ENCODE measurements at places on chromosomes 4 and X.
A peak's percentile ranks its signal among the peaks of the same experiment; 100 is the strongest.

GRCh38 chr4:83852085-83852451, 316.2 kb downstream of the GPAT3 start:
- no peak for DNase-seq

DNA sequence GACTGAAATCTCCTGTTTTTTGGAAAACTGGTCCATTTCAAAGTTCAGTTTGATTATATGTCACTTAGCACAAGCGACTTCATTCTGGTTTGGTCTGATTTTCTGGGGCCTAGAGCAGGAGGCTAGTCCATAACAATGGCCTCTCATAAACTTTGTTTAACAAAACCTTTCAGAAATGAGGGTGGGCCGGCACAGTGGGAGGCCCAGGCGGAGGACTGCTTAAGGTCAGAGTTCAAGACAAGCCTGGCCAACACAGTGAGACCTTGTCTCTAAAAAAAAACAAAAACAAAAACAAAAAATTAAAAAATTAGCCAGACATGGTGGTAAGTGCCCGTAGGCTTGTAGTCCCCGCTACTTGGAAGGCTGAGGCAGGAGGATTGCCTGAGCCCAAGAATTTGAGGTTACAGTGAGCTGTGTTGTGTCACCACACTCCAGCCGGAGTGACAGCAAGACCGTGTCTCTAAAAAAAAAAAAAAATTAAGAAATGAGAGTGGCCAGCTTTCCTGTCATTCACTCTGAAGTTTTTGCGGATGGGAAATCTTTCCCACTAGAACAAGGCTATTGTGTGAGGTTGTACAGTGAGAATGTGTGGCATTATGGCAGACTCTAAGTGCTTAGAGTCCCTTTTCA, 1.2 kb upstream of the PLAC8 start:
- no peak for DNase-seq

DNA sequence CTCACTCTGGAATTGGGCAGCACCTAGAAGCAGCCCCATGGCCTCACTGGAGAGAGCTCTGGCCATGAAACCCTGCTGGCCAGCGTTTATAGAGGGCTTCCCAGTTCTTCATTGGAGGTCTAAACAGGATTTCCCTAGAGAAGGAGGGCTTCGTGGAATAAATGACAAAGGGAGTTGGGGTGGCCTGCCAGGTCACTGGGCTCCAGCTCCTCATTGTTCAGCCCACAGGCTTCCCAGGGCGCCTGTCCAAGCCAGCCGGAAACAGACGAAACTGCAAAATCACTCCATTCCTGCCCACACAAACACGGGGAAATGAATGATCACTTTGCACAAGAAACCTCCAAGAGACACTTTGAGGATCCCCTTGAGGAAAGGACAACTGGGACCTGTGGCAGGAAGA, 189.7 kb downstream of the TSPAN5 start:
- no peak for DNase-seq

DNA sequence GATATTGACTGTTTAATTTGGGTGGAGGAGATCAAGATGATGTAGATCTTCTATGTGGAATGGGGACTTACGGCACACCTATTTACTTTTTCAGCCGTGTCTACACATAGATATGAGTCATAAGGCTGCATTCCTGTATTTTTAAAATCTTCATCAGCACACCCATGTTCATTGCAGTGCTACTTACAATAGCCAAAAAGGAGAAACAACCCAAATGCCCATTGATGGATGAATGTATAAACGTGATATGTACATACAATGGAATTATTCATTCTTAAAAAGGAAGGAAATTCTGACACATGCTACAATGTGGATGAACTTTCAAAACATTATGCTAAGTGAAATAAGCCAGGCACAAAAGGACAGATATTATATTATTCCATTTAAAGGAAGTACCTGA, 98.6 kb downstream of the AASDH start:
- DNase-seq: no peak

- no peak for DNase-seq
Observed at GRCh38 chr4:31193521-31193920, 473.4 kb downstream of the PCDH7 start.

DNA sequence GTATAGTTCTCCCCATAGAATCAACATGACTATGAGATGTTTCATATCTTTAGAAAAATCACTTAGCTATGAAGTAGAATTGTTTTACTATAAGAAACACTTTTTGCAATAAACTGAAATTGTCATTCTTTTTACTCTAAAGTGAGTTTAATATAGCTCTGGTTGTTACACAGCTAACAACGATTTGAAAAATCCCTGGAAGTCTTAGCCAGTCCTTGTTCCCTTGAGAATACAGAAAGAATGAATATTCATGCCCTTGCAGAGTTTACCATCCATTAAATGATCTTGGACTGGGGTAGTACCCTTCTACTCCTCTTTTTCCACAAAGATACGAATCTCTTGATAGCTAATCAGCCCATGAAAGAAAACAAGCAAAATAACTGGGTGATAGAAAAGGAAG, 141.8 kb downstream of the JADE1 start:
- no peak for DNase-seq

DNA sequence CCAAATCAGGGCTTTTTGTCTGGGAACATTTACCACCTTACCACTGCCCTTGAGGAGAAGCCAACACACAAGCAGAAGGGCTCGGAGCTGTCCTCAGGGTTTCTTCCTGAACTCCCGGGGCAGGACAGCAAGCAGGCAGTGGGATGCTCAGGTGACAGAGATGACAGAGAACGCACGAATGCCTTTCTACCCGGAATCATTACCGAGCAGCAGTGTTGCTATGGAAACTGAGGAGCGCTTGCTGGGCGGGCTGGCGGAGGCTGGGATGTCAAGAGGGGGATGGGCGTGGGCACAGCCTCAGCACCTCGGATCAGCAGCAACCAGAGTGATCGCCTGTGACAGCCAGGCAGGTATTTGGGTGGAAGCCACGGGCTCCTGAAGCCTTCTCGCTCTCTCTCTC, 17.8 kb downstream of the SSR4 start:
- no peak for DNase-seq

DNA sequence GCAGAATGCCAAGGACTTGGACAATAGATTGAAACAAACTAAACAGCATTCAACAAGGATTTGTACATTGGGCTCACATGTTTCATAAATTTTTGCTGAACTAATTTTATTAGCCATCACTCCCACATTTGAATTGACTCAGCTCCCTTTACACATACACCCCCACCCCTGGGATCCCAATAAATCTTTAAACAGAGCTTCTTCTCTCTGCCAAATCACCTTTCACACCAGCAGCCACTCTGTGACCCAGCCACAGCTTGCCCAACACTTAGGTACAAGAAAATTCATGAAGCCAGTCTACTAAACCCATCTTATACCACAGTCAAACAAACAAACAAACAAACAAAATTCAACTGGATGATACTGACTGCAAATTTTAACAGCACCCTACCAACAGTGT, 21.6 kb downstream of the PHKA2 start:
- DNase-seq: no peak

DNA sequence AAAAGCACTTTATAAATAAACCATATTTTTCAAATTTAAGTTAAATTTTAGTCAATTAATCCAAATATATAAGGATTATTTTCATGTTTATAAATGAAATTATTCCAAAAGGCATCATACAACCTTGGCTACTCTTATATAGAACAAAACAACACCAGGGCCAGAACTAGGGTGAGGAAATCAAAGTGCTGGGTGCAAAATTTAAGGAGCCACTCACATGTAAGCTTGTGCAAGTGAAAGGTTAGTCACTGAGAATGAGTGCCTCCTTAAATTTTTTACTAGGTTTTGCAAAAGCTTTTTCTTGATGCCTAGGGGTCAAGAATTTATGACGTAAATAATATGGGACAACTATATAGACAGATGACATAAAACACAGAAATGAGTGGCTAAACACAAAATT, 83.4 kb upstream of the COX18 start:
- DNase-seq: no peak

DNA sequence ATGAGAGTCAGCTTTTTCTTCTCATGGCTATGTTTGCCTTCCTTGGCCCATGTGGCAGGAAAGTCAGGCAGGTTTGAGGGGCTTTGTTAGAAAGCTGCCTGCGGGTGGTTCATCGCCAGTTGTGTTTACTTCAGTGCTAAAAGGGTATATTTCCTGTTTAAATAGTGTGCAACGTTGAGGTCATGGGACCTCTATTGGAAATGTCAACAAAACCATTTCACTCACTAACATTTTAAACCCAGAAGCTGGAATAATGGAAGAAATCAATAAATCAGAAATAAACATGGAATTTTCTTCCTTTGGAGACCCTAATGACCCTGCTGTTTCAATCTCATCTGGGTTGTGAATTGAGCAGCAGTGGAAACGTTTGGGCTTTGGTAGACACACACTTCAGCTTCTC, 185.8 kb downstream of the ANKRD50 start:
- DNase-seq: no peak

DNA sequence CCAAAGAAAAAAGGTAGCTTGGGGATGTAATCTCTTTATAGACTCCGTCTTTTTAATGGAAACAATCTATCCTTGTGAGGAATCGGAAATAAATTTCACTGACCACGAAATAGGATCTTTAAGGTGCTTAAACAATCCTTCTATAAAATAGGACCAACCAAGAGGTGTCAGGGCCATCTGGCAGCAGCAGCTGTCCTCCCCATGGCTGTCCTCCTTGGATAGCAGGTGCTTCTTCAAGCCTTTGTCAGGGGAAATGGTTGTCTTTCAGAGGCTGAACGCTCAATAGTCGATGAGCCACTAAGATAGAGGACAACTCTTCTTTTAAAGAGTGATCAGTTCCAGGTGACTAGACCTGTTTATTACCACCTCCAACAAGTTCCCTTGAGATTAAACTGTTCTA, 231.0 kb downstream of the ADGRL3 start:
- DNase-seq: no peak

- no peak for DNase-seq
Observed at GRCh38 chrX:39904816-39905537, 192.8 kb downstream of the BCOR start.

GRCh38 chrX:132022198-132022966, 720 bp upstream of the STK26 start:
- peak; percentile 3 for DNase-seq

GRCh38 chr4:8013976-8014726, 74.5 kb upstream of the AFAP1 start:
- no peak for DNase-seq

- no peak for DNase-seq
Observed at GRCh38 chrX:99507768-99508167, 902.3 kb downstream of the PCDH19 start.

GRCh38 chrX:119669424-119670037, 23.4 kb downstream of the SEPTIN6 start:
- DNase-seq: no peak

GRCh38 chr4:152462047-152462446, 73.8 kb downstream of the FBXW7 start:
- DNase-seq: no peak
